Activated CD8-positive, alpha-beta T cell treated with anti-CD3 and anti-CD28 coated beads for 36 hours (primary cell): ENCODE measurements at places on chromosomes 6 and 20. TPM values are rescaled to one million over a fixed set of nuclear protein-coding genes. Genes with fewer than 3 reads are reported as not detected.
A peak's percentile ranks its signal among the peaks of the same experiment; 100 is the strongest.

DNA sequence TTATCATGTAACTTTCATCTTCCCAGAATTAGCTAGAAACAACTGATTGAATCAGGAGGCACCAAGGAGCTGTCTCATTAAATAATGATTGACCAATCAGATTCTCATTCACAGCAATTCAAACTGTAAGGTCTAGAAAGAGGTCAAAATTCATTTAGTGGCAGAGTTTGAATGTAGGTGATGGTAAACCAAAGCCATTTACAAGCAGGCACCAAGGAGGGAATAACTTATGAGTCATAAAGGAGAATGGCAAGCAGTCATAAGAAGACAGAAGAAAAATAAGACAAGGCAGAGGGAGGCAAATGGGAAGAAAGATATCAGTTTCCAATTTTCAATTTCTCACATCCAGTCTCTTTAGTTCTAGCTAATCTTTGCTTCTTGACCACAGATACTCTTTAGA lies 52.9 kb upstream of the DEFB112 start:
- no peak overlapping the region for H3K4me3 ChIP-seq
- no peaks in the 10 kb centered on the region for H3K4me1 ChIP-seq
- DNase-seq, result no peak
- no peak overlapping the region for H3K27ac ChIP-seq
- peaks cover 1% of the 10 kb centered on the region for H3K27me3 ChIP-seq
- H3K36me3 ChIP-seq, result no peaks in the 10 kb centered on the region

GRCh38 chr6:138662471-138662870 lies 111.1 kb upstream of the CCDC28A start:
- H3K36me3 ChIP-seq, result no peaks in the 10 kb centered on the region
- H3K27ac ChIP-seq, result no peak overlapping the region
- no peak overlapping the region for H3K4me3 ChIP-seq
- peaks cover 4% of the 10 kb centered on the region for H3K27me3 ChIP-seq
- DNase-seq, result no peak
- peaks cover 2% of the 10 kb centered on the region for H3K4me1 ChIP-seq

DNA sequence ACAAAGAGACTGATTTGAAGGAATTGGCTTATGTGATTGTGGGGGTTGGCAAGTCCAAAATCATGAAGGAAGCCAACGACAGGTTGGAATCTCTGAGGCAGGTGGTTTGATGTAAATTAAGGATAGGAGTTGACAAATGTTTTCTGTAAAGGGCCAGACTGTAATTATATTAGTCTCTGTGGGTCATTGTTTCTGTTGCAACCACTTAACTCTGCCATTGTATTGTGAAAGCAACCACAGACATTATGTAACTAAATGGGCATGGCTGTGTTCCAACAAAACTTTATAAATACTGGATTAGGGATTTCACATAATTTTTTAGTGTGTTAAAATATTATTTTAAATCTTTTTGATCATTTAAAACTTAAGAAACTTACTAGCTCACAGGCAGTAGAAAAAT lies 199.2 kb upstream of the MYLIP start:
- H3K4me1 ChIP-seq, result no peaks in the 10 kb centered on the region
- peaks cover 6% of the 10 kb centered on the region for H3K36me3 ChIP-seq
- DNase-seq, result no peak

- H3K36me3 ChIP-seq, result no peaks in the 10 kb centered on the region
- DNase-seq, result no peak
- no peak overlapping the region for H3K27ac ChIP-seq
- H3K27me3 ChIP-seq, result peaks cover 30% of the 10 kb centered on the region
Observed at GRCh38 chr20:63230800-63231268, 4.9 kb upstream of the BIRC7 start.

DNA sequence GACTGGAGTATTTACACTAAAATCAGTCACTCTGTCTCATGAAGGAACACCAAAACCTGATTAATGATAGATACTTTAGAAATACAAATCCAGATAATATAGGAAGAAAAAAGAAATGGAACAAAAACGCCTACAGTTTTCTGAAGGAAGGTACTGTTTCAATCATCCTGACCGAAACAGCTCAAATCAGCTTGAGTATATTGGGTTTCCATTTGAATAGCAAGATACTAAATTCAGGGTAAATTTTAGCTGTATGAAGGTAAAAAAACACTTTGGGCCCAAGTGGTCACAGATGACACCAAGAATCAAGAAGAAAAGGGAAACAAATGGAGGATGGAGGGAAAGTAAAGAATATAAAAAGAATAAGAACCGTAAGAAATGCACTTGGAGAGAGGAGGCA lies 6.9 kb downstream of the ZSCAN23 start:
- no peak overlapping the region for H3K4me3 ChIP-seq
- no peak for DNase-seq
- H3K27me3 ChIP-seq, result peaks cover 2% of the 10 kb centered on the region
- H3K4me1 ChIP-seq, result peaks cover 2% of the 10 kb centered on the region
- peaks cover 5% of the 10 kb centered on the region for H3K36me3 ChIP-seq

DNA sequence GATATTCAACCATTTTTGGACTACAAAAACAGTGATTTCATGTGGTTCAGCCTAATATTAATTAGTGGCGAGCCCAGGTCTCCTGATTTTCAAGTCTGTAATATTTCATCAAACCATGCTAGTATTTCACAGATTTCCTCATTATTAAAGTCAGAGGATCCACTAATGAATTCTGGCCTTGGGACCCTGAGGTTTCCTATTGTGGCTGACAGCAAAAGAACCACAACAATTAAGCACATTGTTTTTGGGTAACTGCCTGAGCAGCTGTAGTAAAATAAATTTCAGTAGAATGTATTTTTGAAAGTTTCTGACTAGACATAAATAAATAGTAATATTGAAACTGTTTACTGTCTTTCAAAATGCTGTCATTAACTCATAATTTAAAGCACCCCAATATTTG lies 630.7 kb upstream of the MMS22L start:
- no peak overlapping the region for H3K4me3 ChIP-seq
- no peaks in the 10 kb centered on the region for H3K4me1 ChIP-seq
- no peaks in the 10 kb centered on the region for H3K36me3 ChIP-seq
- H3K27ac ChIP-seq, result no peak overlapping the region
- DNase-seq, result no peak

DNA sequence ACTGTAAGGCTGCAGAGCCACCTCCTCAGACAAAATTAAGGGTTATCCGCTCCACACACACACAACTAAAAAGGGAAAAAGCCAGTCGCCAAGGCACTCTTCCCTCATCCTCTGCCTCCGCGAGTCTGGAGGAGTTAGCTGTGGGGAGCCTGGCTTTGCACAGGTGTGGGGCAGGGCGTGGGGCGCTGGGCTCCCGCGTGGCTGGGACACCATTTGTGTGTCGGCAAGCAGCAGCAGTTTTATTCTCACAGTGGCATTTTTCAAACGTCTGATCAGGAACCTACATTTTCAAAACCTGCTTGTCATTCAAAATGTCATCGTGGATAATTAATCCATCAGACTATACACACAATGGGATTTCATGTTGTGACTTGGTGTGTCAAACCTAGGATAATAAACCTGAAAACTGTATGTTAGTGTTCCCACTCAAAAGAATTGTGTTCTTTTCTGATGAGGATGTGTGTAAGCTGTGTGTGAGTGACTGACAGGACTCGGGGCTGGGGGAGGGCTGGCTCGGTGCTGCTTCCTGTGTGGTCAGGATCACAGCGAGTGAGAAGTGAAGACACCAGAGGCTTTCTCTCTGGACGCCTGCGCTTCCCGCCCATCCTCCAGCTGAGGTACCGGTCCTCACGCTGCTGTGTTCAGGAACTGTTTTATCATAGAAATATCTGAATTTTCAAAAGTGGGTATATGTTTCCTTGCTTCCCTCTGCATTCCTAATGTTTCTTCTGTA lies 83.1 kb downstream of the IRF4 start:
- H3K27ac ChIP-seq, result peak overlapping the region; percentile 88
- H3K27me3 ChIP-seq, result no peaks in the 10 kb centered on the region
- H3K4me1 ChIP-seq, result peaks cover 73% of the 10 kb centered on the region
- H3K4me3 ChIP-seq, result peak overlapping the region; percentile 40

DNA sequence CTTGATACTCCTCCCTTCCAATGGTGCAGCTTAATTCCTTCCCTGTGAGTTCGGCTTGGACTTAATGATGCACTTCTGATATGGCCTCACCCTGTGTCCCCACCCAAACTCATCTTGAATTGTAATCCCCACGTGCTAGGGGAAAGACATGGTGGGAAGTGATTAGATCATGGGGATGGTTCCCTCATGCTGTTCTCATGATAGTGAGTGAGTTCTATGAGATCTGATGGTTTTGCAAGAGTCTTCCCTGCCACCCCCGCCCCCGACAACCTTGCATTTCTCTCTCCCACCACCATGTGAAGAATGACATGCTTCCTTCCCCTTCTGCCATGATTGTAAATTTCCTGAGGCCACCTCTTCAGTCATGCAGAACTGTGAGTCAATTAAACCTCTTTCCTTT lies 50.3 kb upstream of the HLA-G start:
- H3K4me3 ChIP-seq, result no peak overlapping the region
- no peak overlapping the region for H3K27ac ChIP-seq

- H3K36me3 ChIP-seq, result peaks cover 2% of the 10 kb centered on the region
- no peak for DNase-seq
- no peak overlapping the region for H3K27ac ChIP-seq
- peaks cover 27% of the 10 kb centered on the region for H3K4me1 ChIP-seq
Observed at GRCh38 chr20:57662456-57663240, 42.4 kb upstream of the ZBP1 start.

DNA sequence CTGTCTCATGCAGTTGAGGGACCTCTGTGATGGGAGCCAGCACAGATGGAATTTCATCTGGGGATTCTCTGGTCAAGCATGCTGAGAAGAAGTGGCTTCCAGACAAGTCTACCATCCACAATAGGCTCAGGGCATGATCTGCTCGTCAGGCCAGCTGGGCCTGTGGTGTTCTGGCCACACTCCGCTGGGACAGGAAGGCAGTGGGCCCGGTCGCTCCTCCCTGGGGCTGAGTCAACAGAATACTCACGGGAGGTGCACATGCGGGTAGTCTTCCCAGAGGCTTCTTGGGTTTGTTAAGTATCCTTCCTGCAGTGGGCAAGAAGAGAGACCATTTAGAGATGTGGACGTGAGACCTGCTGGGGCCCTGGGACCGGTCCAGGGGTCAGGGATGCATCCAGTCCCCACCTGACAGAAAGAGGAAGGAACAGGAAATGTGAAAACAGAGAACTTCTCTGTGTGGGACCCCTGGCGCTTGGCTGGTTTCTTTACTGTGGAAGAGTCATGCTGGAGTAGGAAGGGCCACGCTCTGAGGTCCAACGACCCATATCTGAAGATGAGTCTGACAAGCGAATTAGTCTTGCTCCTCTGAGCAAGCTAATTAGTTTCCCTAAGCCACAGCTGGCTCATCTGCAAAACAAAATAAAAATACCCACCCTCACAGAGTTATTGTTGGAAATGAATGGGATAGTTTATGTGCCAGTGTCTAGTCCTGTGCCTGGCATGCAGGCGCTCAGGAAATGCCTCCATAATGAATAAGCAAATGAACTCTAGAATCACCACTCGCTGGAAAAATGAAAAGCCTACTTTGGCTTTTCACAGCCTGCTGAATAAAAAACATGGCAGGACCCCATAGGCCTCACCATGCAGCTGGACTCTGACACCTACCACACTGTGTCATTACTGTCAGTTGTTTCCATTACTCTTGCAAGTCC lies 67.3 kb downstream of the TRAM2 start:
- no peak overlapping the region for H3K27ac ChIP-seq
- H3K36me3 ChIP-seq, result no peaks in the 10 kb centered on the region
- no peak overlapping the region for H3K4me3 ChIP-seq
- H3K4me1 ChIP-seq, result peaks cover 3% of the 10 kb centered on the region
- no peaks in the 10 kb centered on the region for H3K27me3 ChIP-seq
- no peak for DNase-seq

GRCh38 chr6:3109761-3110160 lies 8.8 kb upstream of the BPHL start:
- DNase-seq, result no peak
- H3K4me1 ChIP-seq, result no peaks in the 10 kb centered on the region
- no peak overlapping the region for H3K27ac ChIP-seq

DNA sequence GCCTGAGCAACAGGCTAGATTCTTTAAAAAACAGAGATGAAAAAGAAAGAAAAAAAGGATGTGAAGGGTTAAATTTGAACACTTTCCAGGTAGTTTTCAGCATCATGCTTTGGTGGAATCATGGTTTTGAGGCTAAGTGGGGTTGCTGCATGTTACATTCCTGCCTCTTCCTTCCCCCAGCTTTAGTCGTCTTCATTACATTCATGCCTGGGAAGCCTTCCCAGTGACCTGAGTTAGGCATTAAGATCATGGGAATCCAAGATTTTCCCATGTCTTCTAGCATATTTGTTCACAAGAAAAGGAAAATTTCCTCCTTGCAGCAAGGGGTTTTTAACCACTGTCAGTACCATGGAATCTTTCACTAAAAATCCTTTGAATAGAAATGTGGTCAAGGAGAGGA lies 12.0 kb downstream of the TPX2 start:
- DNase-seq, result no peak
- no peak overlapping the region for H3K4me3 ChIP-seq
- no peaks in the 10 kb centered on the region for H3K4me1 ChIP-seq
- peaks cover 20% of the 10 kb centered on the region for H3K36me3 ChIP-seq

GRCh38 chr6:80250391-80250997 lies 144.0 kb downstream of the BCKDHB start:
- H3K36me3 ChIP-seq, result no peaks in the 10 kb centered on the region
- peaks cover 12% of the 10 kb centered on the region for H3K4me1 ChIP-seq
- no peak for DNase-seq
- H3K4me3 ChIP-seq, result no peak overlapping the region
- H3K27me3 ChIP-seq, result no peaks in the 10 kb centered on the region

DNA sequence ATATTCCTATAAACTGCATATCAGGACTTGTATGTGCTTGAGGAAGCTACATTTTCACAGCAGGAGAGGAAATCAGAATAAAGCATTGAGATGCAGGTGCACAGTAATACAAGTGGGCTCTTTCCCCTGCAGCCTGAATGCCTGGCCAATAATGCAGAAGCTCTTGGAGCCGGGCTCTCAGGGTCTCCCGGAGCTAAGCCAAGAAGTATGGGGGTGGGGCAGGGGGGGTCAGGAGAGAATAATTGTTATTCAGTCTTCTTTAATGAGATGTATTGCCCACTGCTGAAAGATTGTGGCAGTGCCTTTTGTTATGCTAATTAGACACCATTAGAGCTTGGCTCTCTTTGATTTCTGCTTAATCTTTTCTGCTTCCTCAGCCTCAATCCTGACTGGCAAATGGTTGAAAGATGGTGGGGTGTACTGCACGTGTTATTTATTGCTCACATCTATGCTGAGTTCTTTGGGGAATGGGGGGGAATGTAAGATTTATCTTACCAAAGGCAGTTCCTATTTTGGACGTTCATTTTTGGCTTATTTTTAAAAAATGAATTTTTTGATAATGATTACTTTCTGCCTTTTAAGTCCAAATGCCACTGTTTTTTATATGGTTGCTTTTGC lies 407.6 kb upstream of the SOX4 start:
- no peak overlapping the region for H3K4me3 ChIP-seq

DNA sequence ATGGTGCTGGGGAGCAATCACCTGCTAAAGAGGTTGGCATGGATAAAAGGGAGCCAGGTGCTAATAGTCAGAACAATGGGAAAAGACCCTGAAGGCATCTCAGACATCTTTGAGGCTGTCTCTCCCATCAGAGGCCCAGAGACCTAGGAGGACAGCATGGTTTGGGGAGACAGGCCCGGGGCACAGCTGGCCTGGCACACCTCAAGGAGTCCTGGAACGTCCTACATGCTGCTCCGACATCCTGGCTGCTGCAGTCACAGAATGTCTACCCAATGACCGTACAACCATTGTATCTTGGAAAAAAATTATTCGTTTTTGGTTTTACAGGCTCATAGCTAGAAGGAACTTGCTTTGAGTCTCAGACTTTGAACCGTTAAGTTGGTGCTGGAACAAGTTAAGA lies 4.4 kb downstream of the GMDS start:
- H3K36me3 ChIP-seq, result peaks cover 25% of the 10 kb centered on the region
- no peaks in the 10 kb centered on the region for H3K27me3 ChIP-seq
- no peak overlapping the region for H3K4me3 ChIP-seq
- H3K27ac ChIP-seq, result no peak overlapping the region
- H3K4me1 ChIP-seq, result peaks cover 58% of the 10 kb centered on the region

Gene NSFL1C
- total RNA-seq, result 67.2 TPM

Gene BANF2
- total RNA-seq, result not detected

Gene SLC25A27
- 0.85 TPM for total RNA-seq

Gene ESR1
- 0.38 TPM for total RNA-seq
